ENCODE measurements at places on chromosomes 3 and 15.

- no peak for DNase-seq
Measured at GRCh38 chr3:133295199-133295901, 104.5 kb upstream of the BFSP2 start.

GRCh38 chr3:182979103-182979673 lies 1.1 kb downstream of the DCUN1D1 start:
- no peak for DNase-seq

DNA sequence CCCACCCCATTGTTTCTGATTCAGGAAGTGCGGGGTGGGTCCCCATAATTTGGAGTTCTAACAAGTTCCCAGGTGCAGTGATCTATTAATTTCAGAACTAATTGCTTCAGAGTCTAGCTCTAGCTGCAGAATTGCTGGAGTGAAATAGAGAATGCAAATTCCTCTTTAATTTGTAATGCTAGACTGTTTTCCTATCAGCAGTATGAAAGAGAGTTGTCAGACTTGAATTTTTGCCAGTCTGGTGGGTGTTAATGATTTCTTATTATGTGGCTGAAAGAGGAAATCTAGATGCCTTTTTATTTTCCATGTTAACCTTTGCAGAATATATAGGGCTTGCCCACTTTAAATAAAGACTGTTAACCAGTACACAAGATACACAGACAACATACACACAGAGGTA lies 23.7 kb downstream of the APH1B start:
- no peak for DNase-seq

DNA sequence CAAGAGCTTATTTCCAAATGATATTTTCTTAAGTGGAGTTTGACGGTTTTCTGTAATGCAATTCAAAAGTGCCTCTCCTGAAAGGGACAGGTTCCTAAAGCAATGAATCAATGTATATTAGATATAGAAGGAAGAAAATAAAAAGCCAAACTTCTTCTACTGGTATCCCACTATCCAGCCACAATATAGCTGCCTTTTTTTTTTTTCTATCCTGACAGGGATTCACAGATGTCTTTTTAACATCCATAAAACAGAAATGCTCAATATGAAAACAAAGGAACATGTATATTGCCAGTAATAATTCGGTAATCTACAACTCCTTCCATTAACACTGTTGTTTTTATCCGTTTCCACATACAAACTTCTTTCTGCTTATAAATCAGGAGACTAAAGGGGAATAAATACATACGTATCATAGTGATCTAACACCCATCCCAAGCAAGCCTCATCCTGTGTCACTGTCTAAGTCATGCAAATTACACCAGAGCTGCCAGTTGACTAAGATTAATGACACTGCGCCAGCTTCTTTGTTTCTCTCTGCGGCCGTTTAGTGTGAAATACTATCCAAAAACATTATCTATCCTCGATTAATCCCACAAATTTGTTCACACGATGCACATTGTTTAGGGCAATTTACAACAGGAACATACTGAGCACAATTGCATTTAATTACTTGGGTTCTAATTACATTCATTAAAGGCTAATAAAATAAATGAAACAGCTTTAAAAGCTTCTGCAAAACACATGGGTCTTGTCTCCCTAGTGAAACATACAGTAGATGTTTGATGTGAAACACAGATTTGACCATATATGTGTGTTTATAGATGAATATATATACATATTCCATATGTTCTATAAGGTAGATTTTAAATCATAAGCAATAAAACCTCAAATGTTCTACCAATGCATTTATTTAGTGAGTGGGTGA lies 51.9 kb upstream of the CDIN1 start:
- no peak for DNase-seq

GRCh38 chr3:40306336-40306735 lies 3.2 kb upstream of the EIF1B start:
- no peak for DNase-seq

DNA sequence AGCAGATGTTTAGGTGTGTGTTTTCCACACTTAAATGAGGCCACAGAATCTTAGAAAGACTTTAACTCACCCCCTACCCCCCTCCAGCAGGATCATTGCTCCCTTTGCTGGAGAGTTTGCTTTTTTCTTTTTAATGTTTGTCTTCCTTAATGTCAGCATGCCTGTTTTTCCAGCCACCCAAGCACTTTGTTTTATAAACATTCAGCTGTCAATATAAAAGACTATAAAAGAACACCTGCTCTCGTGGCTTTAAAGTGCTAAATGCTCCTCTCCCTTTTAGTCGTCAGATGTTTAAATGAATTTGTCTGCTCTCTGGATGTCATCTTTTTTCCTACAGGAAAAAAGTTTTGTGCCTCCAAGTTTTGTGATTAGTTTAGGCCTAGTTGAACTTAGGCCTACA lies 61.7 kb downstream of the SIDT1 start:
- no peak for DNase-seq

- no peak for DNase-seq
Measured at GRCh38 chr3:56839784-56840715, 38.3 kb upstream of the ARHGEF3 start.

- no peak for DNase-seq
Measured at GRCh38 chr15:62165104-62165792, at the start of gene C2CD4B. C2CD4B (minus strand) TSS chr15:62165285; CDS start chr15:62164984, 301 bp downstream.

DNA sequence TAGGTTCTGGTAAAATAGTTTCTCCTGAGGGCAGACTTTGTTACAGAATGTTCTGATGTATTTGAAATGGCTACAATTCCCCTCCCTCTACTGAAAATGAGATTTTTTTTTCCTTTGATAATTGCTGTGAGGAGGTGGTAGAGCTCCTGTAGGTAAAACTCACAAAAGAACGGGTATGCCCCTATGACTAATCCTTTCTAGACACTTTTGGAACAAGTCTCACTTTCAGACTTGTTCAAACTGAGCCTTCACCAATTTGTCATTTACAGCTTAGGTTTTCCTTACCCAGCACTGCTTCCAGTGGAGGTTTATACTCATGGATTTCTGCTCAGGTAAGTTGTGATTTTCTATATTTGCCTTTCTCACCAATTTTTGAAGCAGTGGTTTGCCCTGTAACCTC lies 115.6 kb downstream of the NLGN1 start:
- DNase-seq, result peak; percentile 68

GRCh38 chr3:31676556-31676955 lies 143.8 kb downstream of the STT3B start:
- DNase-seq, result no peak

DNA sequence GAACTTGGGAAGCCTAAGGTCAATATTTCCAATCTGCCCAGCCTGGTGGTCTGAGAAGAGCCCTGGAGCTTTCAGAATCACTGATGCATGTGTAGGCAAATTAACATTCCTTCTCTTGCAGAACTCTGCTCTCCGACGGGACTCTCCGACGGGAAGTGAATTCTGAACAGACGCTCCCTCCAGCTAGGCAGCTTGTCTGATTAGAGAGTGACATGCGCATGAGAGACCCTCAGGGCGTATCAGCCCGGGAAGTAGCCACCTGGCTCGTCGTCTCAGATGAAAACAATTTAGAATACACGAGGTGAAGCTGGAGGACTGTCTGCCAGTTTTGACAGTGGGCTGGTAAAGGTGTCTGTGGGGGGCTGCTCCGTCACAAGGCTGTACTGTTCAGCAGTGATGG lies 103.1 kb downstream of the DGKG start:
- DNase-seq, result no peak

DNA sequence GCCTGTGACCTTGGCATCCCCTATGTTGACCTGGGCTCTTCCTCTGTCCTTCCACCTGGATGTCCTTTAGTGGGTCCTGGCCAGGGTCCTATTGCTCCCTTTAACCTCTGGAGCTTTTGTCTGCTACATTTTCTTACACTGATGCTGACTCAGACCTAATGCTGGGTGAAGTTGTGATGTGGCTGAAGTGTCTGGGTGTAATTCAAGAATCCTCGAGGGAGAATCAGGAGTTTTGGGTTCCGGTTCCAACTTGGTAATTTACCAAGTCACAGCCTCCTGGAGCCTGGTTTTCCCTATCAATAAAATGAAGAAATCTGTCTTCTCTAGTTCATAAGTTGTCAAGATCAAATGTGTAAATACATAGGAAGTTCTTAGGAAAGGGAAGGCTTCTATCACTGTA lies 25.6 kb downstream of the CEP19 start:
- no peak for DNase-seq

DNA sequence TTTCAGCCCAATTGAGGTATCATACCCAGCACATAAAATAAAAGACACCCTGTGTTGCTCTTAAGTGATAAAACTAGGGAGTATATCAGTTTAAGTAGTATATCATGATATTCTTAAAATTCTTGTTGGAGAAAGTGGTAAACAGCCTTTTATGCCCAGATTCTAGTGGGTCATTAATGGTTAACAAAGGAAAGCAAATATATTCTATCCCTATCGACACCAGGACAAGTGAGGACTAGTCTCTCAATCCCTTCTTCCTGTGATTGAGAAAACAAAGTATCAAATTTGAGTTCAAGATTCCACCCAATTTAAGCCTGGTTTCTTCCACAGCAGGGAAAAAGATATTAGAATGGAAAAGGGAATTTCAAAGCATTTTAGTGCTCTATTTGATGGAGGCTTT lies 142.4 kb upstream of the IL12A start:
- DNase-seq, result no peak

DNA sequence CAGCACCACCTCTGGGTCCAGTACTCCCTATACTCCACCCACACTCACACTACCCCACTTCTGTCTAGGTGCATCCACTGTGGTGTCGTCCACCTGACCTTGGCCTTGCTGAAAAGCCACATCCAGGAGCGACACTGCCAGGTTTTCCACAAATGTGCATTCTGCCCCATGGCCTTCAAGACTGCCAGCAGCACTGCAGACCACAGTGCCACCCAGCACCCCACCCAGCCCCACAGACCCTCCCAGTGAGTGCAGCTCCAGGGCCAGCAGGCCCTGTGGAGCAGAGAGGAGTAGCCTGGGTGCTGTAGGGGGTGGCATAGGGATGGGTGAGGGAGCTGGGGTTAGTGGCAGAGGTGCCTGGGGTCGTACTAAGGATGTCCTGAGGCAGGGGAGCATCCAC lies 19.4 kb upstream of the ALPK3 start:
- no peak for DNase-seq

- DNase-seq, result no peak
Measured at GRCh38 chr3:72320955-72321303, 527.3 kb downstream of the SHQ1 start.

GRCh38 chr3:157130467-157131251 lies 29.3 kb downstream of the CCNL1 start:
- no peak for DNase-seq

All from putamen (tissue), 1 donor.